ENCODE measurements at places on chromosomes 11 and 22.
A peak's percentile ranks its signal among the peaks of the same experiment; 100 is the strongest.

DNA sequence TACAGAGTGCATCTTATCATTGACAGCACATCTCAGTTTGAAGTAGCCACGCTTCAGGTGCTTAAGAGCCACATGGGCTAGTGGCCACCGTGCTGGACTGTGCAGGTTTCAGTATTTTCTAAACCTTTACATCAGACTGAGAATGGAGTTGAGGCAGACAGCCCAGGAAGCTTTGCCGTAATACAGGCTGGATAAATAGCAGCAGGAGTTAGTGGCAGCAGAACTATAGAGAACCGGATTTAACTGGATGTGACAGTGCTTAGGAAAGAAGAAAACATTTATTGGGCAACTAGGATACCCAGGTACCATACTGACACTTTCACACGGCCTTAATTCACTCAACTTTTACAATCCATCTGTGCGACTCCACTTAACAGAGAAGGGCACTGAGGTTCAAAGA lies 145.5 kb downstream of the LARGE1 start:
- DNase-seq, result no peak

- no peak for DNase-seq
Observed at GRCh38 chr11:110730773-110731172, 18.5 kb upstream of the ARHGAP20 start.

DNA sequence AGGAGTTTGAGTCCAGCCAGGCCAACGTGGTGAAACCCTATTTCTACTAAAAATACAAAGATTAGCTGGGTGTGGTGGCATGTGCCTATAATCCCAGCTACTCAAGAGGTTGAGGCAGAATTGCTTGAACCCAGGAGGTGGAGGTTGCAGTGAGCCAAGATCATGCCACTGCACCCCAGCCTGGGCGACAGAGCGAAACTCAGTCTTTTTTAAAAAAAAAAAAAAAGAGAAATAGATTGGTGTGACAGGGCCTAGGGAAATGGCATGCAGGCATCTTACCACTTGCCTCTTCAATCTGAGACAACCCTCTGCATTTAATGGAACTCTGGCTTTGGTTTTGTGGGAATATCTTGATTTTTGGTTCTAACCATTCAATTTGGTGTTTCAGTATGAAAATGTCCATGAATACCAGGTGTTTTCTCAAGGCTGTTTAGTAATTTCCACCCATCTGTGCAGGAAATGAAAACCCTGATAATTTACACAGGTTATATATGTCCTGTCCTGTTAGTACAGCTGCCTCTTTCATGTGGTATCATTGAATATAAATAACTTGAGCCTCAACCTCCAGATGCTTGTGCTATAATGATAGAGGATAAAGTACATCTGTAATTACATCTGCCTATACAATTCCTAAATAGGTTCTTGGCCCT lies 8.4 kb downstream of the XBP1 start:
- DNase-seq, result no peak

- DNase-seq, result no peak
Observed at GRCh38 chr11:82906236-82906635, 4.7 kb downstream of the DDIAS start.

- DNase-seq, result no peak
Observed at GRCh38 chr11:128492461-128492860, 94.9 kb downstream of the ETS1 start.

DNA sequence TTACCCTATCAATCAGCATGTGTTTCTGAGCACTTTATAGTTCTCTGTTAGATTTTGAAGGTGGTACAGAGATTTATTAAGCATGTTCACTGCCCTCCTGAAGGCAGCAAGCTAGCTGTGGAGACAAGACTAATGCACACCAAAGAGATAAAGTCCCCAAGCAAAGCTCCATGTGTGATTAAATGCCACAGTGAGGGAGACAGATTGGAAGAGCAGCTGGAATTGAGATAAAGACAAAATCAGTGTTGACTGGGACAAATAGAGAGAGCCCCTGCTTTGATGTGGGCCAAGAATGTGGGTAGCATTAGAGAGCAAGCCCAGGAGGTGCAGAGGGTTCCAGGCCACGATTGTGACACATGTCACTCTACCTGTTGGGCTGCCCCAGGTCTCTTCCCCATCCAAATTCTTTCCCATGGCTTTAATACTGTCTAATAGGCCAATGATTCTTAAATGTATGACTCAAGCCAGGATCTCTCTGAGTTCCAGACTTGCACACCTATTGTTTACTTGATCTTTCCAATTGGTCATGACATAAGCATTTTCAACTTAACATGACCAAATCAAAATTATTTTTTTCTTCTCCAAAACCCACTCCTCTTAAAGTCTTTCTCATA lies 60.1 kb upstream of the ZC3H12C start:
- DNase-seq, result no peak

DNA sequence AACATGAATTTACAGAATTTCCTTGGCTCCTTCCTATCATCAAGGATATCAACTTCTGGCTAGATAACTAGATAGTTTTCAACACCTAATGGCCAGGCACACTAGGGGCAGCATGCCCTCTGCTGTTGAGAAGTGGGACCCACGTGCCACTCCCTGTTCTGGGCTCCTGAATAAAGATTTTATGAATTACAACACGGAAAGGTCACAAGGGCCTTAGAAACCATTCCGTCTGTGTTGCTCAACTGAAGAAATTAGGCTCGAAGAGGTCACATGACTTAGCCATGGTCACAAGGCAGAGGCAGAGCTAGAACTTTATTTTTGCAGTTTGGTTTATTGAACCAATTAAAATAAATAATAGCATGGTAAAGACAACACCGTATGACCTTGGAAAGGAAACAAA lies 36.0 kb downstream of the PRCP start:
- peak; percentile 70 for DNase-seq

DNA sequence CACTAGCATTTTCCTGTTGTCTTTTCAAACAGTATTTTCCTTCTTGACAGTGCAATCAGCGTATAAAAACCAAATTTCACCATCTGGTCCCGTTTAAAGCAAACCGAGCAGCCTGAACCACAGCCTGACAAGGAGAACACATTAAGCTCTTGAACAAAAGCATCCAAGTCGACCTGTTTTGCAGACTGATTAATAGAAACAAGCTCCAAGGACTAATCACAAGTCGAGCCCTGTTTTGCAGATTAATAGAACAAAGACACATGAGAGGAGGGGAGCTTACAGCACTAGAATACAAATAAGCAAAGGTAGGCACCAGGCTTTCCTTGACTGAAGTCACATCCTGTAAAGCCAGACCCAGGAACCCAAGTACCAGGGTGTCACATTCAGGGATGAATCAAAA lies 104.8 kb downstream of the MPPED2 start:
- DNase-seq, result no peak

DNA sequence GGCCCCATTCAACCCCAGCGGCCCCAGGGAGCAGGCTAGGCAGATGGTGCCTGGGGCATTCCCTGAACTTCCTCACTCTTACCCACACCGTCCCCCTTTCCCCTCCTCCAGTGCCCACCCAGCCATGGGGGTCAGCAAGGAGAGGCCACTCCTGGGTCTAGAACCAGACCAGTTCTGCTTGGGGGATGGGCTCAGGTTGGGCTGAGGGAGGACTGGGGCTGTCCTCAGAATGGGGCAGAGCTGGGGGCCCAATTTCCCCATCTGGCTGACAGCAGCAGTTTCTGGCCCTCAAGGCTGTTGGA lies 12.4 kb downstream of the SCYL1 start:
- no peak for DNase-seq

GRCh38 chr11:76649011-76649410 lies 21.5 kb downstream of the LRRC32 start:
- no peak for DNase-seq

DNA sequence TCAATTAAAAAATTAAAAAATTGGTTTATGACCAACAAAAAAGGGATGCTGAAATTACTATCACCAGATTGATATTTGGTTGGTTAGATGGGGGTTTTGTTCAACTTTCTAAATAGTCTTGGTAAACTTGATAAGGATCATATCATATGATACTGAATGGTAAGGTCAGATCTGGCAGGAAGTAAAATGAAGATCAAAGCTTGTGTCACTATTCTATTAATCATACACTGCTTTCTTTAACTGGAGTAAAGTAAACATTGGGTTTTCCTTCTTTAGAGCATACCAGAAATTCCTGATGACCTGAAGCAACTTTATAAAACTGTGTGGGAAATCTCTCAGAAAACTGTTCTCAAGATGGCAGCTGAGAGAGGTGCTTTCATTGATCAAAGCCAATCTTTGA lies 40.2 kb downstream of the RRM1 start:
- DNase-seq, result no peak

GRCh38 chr22:40176921-40177737 lies 596 bp upstream of the TNRC6B start:
- no peak for DNase-seq

DNA sequence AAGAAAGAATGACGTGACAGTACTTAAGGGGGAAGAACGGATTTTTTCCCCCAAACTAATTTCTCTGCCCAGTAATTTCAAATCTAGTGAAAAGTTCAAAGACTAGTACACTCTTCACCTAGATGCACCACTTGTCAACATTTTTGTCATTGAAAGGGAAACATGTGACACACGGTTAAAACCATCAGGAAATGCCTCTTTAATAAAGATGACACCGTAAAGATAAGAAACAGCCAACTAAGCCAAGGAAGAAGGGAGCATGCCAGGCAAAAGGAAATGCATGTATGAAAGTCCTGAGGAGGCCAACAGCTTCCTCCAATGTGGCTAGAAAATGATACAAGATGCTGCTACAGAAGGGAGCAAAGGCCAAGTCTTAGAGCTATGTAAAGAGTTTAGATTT lies 49.4 kb downstream of the RSF1 start:
- DNase-seq, result no peak

DNA sequence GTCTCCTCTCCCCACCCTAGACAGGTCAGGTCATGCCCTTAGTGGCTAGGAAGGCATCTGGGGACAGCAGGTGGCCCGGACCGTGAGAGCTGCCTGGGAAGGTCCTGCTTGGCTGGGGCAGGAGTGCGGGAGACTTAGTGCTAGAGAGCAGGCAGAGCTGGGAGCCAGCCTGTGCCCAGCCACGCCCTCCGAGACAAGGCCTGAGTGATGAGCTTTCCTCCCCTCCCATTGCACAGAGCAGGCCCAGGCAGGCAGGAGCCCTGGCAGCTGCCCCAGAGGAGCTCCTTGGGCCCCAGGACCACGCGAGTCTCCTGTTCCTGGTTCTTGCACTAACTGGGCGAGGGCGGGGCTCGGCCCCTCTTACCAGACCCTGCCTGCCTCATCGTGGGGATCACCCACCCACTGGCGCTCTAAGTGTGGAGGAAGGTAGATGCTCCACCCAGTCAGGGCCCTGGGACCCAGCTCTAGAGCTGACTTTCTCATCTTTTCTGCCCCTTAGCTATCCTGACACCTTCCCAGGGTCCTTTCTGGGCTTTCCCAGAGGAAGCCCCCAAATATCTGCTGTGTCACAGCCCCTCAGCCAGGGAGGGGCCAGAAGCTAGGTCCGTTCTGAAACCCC lies 44.9 kb downstream of the MACROD1 start:
- DNase-seq, result no peak

DNA sequence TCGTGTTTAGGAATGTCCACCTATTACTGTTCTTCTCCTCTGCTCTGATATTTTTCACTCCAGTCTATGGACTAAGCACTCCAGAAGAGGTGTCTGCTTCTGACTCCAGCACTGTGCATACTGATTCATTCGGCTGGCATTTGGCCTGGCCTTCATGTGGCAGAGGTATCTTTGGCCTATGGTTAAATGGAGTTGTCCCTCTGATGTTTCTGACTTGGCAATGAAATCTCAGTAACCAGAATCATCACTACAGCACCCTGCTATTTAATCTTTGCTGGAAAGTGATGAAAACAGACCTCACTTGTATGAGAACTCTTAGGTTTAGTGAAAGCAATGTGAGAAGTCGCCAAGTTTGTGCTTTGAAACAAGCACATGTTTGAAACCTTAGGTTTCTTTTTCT lies 155.2 kb downstream of the MAML2 start:
- DNase-seq, result no peak

DNA sequence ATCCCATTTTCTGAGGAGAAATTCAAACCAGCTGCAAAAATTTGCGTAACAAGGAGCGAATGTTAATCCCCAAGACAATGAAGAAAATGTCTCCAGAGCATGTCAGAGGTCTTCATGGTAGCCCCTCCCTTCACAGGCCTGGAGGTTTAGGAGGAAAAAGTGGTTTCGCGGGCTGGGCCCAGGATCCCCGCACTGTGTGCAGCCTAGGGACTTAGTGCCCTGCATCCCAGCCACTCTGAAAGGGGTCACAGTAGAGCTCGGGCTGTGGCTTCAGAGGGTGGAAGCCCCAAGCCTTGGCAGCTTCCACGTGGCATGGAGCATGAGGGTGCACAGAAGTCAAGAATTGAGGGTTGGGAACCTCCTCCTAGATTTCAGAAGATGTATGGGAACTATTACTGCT lies 87.4 kb downstream of the BRD1 start:
- DNase-seq, result no peak

DNA sequence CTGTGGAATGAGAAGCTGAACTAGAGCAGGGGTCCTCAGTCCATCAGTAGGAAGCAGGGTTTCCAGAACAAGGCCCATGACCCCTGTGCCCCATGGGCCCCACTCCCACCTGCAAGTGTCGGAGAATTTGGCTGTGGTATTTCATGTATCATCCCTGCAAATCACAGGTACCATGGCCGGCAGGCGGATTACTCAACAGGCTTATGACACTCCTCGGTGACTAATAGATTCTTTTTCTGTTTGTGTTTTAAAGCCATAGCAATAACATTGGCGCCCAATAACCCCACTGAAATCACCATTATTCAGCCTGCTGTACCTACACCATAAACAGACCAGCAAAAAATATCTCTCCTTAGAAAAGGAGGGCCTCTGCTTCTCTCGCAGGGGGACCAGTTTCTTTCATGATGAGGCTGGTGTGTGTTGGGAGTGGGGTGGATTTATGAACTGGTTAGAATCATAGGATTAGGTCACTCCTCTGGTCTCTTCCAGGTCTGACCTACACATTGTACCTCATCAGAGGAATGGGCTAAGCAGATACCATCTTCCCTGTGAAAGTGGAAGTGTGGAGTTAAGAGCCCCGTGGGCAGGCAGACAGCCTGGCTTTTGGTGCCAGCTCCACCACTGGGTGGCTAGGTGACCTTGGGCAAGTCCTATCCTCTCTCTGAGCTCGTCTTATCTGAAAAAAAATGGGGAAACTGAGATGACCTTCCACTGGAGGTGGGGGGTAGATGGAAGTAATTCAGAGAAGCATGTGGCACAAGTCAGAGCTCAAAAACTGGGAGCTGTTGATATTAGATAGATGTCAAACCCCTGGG lies 60.2 kb upstream of the WNT11 start:
- DNase-seq, result peak; percentile 81

DNA sequence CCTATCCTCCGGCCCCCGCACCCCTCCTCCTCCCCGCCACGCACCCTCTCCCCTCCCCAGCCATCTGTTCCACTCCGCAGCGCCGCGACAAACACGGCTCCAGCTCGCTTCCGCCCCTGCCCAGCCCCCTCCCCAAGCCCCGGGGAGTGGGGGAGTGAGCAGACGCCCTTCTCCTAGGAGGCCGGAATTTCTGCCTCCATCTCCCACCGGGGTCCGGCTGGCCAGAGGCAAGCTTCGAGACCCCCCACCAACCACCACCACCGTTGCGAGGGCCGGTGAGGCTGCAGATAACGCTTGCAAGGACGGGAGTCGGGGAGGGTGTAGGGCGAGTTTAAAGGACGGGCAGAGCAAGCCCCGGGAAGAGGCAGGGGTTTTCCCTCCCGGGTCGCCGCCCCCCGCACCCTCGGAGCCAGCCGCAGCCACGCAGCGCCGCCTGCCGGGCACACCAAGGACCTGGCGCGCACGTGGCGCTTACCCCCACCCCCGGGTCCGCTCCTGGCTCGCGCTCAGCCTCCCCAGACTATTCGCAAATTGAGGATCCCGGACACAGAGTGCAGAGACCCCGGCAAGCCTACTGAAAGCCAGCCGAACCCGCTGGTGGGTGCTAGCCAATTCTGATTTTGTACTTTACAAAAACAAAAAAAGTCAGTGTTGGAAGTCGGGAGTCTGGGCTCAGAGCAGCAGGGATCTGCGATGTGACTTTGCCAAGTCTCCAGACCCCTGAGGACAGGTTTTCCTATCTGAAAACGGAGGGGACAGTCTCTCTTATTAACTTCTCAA lies 22.6 kb downstream of the RTN4RL2 start:
- DNase-seq, result no peak

Data from right atrium auricular region (tissue), 2 donors.